ENCODE measurements at places on chromosomes 3 and 15.
A peak's percentile ranks its signal among the peaks of the same experiment; 100 is the strongest.

DNA sequence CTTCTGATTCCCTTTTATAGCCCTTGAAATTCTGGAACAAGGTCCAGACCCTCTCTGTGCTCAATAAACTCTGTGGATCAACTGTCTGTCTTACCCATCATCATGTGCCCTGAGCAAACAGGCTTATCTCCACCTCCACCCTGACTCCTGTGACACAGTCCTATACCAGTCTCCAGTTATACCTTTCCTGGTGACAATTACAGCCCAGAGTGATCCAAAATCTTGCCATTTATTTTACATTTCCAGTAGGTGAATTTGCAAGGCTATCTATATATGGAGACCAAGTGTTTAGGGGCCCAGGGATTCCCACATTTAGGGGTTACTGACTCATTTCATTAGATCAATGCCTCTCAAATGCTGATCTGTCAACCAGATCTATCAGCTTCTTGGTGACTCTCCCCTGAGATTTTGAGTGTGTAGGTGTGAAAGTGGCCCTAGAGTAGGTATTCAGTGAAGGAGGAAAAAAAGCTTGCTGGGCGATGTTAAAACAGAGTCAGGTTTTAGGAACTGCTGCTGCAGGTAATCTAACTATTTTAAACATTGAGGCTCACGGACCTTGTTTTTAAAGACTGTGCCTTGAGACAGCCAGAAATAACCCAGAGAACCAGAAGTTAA lies 229.6 kb upstream of the WNT5A start:
- DNase-seq: no peak

- no peak for DNase-seq
Observed at GRCh38 chr3:139519998-139520737, 19.4 kb downstream of the RBP1 start.

DNA sequence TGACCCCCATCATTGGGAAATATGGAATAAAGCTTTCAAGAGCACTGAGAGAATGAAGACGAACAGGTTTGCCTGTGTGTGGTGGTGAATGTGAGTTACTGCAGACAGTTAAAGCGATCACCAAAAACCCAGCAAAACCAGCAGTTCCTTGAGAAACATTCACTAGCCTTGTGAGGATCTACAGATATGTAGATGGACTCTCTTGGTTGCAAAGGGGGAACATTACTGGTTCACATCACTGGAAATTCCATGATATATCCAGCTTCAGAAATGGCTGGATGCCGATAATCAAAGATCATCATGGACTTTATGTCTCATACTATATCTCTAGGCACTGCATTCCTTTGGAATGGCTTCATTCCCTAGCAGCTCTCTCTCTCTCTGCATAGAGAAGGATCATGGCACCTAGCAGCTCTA lies 10.2 kb upstream of the HERC1 start:
- no peak for DNase-seq

GRCh38 chr3:7000501-7000900 lies 139.6 kb downstream of the GRM7 start:
- DNase-seq: no peak

DNA sequence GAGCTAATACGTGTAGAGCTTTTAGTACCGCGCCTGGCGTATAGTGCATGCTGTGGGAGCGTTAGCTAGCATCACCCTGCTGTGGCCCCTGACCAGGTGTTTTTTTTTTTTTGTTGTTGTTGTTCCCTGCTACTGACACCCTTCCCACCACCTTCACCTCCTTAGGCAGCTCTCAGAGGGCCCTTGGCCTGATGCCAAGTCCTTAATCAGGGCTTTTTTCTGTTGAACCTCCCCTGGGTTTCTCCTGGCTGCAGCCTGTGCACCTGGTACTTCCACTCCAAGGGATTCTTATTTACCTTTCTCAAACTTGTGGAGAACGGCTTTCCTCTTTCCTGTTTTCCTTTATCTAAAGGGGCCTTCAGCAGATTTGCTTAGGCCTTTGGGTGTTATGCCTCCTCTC lies 53.3 kb downstream of the SLC7A14 start:
- no peak for DNase-seq

GRCh38 chr3:8607234-8608040 lies 37.2 kb downstream of the SSUH2 start:
- DNase-seq: no peak

DNA sequence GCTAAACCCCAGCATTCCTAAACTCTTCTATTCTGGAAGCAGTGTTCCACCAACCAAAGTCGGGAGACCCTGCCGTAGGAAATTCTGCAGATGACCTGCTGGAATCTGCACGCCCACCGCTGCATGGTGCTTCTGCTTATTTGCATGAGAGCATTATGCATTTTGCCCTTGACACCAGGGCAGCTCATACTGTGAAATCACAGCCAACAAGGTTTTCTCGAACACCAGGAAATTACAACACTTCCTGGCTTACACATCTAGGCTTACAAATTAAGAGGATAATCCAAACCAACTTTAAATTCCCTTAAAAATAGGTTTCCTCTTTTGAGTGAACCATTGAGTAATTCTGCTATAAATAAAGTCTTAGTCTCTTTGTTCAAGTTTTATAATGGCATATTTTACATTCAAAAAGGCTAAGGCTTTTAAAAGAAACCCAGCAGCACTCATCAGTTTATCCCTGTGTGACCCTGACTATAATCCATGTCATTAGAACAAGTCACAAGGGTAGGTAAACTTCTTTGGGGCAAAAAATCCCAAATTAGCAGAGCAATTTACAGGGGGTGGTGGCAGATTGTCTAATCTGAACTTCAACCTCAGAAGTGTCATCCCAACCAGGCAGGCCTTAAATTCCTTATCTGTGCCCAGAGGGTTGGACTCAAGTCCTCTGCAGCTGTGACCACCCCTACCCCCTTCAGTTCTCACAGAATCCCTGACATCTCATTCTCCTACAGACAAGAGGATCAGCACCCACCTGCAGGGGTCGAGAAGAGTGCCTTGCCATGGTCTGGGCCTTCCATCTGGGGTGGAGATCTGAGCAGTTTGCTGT lies 33.5 kb upstream of the RBP1 start:
- no peak for DNase-seq

DNA sequence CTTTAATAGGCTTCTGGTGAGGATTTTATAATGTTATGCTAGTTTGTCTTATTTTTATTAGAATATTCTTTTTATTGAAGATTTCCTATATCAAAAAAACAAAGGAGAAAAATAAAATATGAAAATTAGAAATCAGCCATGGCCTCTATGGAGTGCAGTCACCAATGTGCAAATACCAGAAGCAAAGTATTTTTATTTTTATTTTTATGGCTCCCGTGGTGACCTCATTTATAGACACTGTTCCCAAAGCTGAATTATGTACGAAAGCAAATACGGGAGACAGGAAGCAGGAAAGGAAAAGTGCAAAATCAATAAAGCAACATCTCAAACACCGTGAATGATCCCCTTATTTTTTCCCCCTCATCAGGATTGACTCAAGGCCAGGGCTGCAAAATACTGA lies 35.1 kb downstream of the DAZL start:
- no peak for DNase-seq

DNA sequence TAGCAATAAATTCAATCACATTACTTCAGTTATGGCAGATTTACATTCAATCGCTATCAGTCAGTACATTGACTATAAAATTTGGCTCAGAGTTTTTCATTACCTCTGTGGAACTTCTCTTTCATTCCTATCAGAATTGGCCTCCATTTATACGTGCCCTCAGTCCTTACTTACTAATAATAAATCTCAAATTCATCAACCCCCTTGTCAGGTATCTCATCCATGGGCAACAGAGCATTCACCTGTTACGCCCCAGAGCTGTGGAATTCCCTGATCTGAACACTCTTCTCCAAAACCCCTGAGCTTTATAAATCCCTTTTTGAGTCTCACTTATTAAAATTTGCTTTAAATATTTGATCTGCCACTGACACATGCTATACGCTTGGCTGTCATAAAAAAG lies 492.9 kb downstream of the GBE1 start:
- no peak for DNase-seq

DNA sequence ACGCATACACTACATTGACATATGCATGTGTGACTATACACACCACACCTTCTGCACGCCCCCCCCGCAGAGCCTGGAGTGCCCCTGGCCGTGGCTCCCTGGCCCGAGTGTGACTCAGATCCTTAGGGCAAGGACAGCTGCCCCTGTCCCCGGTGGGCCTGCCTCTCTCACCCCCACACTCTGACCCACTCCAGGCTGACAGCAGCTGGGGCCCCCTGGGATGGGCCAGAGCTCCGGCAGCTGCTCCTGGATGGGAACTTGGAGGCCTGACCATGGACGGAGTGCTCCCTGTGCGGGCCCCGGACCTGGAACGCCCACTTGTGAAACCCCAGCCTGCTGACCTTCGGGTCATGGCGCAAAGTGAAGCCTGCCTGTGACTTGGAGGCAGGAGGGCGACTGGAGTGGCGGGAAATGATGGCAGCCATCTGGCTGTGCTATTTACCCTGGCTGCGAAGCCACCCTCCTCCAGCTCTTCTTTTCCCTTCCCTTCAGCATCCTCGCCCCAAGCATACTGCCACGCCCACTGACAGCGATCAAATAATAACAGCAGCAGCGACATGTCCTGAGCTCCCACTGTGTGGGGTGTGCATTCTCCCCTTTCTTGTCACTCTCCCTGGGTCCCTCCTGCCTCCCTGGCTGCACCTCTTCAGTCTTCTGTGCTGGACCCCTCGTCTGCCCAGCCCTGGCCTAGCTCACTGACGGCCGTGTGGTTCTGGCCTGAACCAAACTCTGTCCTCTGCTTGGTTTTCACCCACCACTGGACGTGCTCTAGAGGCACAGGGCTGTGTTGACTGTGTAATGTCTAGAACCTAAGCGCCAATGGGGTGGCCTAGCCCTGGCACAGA lies 90.7 kb upstream of the MEF2A start:
- no peak for DNase-seq

GRCh38 chr15:42604894-42605744 lies 29.7 kb downstream of the STARD9 start:
- no peak for DNase-seq

GRCh38 chr15:98785807-98786621 lies 137.7 kb downstream of the IGF1R start:
- no peak for DNase-seq

DNA sequence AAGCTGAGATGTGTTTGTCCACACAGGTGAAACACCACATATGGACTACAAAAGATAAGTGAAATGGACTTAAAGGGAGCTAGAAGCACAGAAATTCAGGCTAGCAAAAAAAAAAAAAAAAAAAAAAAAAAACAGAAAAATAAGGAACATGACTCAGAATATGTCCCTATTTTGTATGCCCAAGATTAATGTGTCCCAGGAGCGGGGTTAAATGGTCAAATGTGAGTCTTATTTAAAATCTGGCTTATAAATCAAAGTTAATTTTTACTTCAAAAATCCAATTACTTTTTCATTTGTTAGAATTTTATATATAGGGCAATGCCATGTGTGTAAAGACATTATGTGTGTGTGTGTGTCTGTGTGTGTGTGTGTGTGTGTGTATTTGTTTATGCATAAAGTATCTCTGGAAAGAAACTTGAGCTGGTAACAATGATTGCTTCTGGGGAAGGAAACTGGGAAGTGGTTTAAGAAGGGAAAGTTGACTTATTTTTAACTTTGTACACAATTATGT lies 986.5 kb downstream of the ROBO2 start:
- DNase-seq: no peak

DNA sequence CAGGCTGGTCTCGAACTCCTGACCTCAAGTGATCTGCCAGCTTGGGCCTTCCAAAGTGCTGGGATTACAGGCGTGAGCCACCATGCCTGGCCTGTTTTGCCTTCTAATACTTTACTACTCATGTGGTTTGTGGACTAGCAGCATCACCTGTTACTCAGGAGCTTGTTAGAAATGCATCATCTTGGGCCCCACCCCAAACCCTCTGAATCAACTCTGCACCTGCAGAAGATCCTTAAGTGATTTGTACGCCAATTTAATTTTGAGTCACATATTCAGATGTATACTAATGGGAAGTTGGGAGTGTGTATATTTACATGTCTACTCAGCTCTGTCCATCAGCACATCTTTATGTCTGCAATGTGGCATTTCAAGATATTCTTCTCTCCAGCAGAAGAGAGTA lies 6.1 kb downstream of the TBC1D21 start:
- no peak for DNase-seq

DNA sequence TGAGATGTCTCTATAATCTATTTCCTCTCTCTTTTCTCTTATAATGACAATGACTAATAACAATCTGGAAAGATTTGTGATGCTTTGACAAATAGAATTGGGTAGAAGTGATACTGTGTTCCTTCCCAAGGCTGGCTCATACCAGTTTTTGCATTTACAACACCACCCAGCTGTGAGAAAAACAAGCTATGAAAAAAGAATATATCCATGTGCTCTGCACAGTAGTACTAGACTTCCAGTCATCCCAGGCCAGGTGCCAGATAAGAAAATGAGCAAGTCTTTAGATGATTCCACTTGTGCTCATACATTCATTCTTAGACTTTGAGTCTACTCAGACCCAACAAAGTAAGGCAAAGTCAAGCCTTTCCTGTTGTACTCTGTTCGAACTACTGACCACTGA lies 350.2 kb upstream of the POU1F1 start:
- DNase-seq: no peak

DNA sequence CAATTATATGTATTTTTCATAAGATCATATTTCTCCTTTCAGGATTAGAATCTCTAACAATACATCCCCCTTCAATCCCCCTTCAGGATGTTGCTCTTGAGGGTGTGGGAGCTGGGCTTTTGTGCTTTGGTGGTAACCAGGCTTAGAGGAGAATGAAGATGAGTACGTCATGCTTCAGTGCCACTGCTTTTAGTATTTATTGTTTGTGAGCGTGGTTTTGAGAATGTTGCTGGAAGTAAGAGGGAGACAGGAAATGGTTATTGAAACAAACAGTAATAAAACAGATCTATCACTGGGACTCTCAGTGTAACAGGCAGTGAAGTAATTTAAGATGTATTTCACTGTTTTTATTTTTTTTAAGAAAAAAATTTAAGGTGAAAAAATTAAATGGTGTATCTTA lies 35.3 kb downstream of the GBE1 start:
- DNase-seq: no peak

GRCh38 chr3:141242377-141243092 lies 10.9 kb downstream of the PXYLP1 start:
- no peak for DNase-seq

GRCh38 chr3:37068031-37068430 lies 74.7 kb downstream of the MLH1 start:
- DNase-seq: no peak

DNA sequence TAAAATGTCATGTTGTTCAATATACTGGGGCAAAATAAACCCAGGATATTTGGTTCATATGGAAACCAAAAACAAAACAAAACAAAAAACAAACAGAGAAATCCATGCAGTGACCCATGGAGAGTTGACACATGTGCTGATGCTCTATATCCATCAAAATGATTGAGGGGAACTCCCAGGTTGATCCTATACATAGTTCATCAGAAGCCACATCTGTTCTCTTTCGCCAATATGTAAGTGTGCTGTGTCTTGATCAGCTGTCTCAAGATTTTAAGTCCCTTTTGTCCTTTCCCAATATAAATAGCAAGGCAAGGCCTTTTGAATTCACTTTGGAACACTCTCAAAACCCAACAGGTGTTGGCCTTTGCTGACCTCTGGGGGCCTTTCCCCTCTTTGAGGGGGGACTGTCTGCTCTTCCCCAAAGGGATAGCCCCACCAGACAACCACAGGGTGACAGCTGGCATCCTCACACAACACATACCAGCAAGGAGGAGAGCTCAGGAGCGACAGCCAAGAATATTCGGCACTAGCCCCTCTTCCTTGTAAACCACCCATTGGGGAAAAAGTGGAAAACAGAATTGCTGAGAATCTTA lies 209.4 kb upstream of the CD96 start:
- DNase-seq: no peak

GRCh38 chr3:10286596-10287295 lies 6.0 kb downstream of the GHRL start:
- DNase-seq: peak; percentile 34

All from memory B cell (primary cell).